ENCODE measurements at places on chromosomes 16 and 17. TPM values are rescaled to one million over a fixed set of nuclear protein-coding genes. Genes with fewer than 3 reads are reported as not detected.

- DNase-seq: no peak
Measured at GRCh38 chr16:87966685-87967185, 15.5 kb downstream of the BANP start.

DNA sequence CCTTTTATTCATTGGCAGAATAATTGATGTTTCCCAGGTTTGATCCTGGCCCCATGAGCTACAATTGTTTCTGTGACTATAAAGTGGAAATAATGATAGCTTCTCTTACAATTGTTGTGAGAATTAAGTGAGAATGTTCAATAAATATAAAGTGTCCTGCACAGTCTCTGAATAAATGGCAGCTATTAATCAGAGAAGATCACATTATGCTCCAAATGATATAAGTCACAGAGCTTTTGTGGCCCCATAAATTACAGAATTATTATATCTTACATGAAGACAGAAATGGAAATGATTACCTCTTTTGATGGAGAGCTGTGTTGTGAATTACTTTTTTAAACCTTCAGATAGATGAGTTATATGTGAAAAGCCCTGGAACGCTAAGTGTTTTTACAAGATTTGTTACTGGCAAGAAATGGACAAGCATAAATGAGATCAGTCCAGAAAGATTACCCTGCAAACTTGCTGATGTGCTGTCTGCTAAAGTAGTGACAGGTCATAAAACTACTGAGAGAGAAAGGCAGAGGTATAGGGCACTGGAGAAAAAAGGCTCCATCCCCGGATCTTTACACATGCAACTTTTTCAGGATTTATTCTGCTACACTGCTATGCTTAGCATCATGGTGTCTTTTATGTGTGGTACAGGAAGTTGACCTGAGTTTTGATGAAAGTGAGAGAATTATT, 750.9 kb upstream of the GOT2 start:
- no peak for DNase-seq

- peak; percentile 28 for DNase-seq
Measured at GRCh38 chr17:79049821-79050220, 24.8 kb upstream of the ENGASE start.

- no peak for DNase-seq
Measured at GRCh38 chr17:76442341-76443338, 10.3 kb downstream of the UBE2O start.

DNA sequence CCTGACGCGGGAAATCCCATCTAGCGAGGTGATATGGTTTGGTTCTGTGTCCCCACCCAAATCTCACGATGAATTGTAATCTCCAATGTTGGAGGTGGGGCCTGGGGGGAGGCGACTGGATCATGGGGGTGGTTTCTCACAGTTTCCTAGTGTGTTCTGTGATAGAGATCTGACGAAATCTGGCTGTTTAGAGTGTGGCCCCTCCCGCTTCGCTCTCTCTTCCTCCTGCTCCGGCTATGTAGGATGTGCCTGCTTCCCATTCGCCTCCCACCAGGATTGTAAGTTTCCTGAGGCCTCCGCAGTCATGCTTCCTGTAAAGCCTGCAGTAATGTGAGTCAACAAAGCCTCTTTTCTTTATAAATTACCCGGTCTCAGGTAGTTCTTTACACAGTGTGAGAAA, 31.6 kb downstream of the IFT140 start:
- DNase-seq: no peak

- no peak for DNase-seq
Measured at GRCh38 chr16:51834133-51834532, 683.1 kb upstream of the SALL1 start.

DNA sequence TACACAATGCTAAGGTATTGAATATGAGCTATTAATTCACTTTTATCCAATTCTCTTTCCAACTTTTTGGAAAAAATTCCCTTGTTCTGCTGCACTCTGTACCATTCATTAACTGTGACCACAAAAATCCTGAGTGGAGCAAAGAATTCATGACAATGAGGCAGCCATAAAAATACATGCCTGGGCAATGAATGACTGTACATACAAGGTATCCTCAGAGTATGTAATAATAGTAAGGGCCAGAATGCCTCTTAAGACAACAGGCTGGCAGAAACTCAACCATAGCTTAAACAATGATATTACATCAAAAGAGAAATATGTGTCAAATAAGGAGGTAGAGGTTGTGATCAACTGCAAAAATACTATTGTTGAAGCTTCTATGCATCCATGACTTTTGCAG, 74.7 kb upstream of the CA10 start:
- DNase-seq: no peak

DNA sequence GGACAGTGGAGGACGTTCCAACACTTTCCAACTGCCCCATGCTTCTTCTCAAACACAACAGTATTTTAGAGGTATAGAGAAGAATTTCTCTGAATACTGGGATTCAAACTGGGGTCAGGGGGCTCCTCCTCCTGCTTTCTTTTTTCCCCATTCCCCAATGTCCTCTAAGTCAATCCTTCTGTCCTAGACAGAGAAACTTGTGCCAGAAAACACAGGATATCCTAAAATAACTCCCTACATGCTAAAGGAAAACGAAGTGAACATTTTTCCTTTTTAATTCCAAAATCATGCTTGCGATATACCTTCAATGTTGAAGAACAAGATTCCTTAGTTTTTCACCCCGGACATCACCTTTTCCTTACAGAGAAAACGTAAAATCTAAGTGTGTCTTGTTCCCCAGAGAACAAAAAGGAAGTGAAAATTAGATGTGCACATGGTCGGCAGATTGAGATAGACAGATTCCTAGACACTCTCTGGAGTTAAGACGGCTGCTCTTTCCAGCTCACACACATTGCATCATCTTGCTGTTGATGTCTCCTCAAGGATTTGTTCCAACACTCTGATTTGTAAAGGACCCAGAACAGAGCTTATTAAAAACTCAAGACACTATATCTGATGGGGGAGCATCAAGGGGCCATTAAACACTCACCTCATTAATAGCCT, 228.2 kb downstream of the GRIN2A start:
- DNase-seq: no peak

The HEATR9 gene
- total RNA-seq: not detected

DNA sequence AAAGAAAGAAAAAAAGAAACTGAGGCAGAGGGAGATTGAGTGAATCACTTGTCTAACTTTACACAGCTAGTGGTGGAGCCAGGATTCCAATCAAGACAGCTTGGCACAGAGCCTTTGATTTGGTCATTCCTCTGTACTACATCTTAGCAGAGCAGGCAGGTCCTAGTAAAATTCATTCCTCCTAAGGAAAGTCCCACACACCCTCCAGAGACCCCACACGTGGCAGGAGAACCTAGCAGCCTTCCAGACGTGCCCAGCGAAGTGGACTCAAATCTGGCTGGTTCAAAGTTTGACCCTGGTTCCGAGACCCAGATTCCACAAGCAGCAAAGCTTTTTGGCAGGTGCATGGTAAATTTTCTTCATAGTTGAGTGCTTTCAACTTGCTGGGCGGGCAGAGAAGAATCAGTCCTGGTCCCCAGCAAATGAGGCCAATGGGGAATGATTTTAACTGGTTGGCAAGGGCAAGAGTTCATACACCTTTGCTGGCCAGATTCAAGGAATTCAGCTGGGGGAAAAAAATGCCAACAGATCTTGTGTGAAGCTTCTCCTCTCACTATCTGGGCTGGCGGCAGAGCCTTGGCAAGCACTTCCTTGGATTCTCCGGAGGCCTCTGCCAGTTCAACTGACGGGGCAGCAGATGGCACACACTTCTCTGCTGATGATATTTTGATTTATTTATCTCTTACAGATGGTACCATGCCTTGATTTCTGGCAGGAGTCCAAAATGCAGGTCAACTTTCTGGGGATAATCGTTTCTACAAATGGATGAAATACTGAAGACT, 82.4 kb downstream of the GSG1L start:
- DNase-seq: peak; percentile 38

The MMP25 gene
- 2.8 TPM for total RNA-seq

GRCh38 chr17:57803021-57803420, 46.8 kb downstream of the MRPS23 start:
- no peak for DNase-seq

DNA sequence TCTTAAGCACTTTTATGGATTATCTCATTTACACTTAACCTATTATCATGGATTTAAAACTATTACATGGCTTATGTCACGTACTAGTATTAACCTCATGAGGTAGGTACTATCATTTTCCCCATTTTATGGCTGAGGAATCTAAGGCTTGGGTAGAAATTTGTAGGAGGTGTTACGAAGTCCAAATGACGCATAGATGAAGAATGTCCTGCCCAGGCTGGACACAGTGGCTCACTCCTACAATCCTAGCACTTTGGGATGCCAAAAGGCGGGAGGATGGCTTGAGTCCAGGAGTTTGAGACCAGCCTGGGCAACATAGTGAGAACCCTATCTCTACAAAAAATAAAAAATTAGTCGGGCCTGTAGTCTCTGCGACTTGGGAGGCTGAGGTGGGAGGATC, 4.8 kb upstream of the C1QL1 start:
- no peak for DNase-seq

- no peak for DNase-seq
Measured at GRCh38 chr16:27498916-27499658, 50.6 kb downstream of the GTF3C1 start.

The PERCC1 gene
- total RNA-seq: 0.27 TPM

- DNase-seq: no peak
Measured at GRCh38 chr16:83727018-83727417, 80.8 kb upstream of the HSBP1 start.

The SNF8 gene
- 109 TPM for total RNA-seq

DNA sequence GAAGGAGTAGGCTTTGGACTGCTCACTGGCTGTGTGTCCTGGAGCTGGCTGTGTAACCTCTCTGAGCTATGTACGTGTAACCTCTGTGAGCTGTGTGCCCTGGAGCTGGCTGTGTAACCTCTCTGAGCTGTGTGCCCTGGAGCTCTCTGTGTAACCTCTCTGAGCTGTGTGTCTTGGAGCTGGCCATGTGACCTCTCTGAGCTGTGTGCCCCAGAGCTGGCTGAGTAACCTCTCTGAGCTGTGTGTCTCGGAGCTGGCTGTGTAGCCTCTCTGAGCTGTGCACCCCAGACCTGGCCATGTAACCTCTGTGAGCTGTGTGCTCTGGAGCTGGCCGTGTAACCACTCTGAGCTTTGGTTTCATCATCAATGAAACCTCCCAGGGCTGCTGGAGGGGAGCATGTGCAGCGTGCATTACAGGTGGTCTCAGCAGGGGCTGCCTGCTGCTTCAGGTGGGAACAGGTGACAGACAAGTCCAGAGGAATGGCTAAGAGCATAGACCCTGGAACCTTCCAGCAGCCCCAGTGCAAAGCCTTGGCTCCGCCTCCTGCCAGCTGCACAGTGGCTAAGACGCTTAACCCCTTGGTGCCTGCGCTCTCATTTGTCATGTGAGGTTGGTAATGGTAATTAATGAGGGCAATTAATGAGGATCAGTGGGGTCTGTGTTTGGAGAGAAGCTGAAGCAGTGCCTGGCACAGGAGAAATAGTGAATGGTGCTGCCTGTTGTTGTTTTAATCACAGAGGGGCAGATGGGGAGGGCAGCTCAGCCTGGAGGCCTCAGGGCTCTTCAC, 86.7 kb downstream of the KATNIP start:
- no peak for DNase-seq

The ACE gene
- total RNA-seq: 5.6 TPM

The EVI2B gene
- 4.4 TPM for total RNA-seq

The KRT40 gene
- total RNA-seq: not detected

DNA sequence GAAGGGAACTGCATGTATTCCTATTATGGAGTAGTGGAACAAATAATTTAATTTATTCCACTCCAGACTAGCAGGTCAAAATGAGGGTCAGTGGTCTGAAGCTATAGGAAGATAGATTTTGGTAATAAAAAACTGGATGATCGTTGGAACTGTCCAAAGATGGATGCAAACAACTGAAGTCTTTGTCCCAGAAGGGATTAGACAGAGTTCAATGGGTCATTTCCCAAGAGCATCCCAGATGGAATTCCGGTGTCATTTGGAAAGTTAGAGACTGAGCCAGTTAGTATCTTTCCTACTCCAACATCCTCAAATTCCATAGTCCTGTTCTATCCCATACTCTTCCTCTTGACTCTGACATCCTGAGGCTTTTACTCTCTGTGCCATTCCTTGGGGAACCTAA, 22.8 kb upstream of the TOX3 start:
- DNase-seq: no peak

The TNFRSF17 gene
- not detected for total RNA-seq

- no peak for DNase-seq
Measured at GRCh38 chr16:50153596-50154419, 702 bp downstream of the TENT4B start.

The MYH13 gene
- not detected for total RNA-seq

DNA sequence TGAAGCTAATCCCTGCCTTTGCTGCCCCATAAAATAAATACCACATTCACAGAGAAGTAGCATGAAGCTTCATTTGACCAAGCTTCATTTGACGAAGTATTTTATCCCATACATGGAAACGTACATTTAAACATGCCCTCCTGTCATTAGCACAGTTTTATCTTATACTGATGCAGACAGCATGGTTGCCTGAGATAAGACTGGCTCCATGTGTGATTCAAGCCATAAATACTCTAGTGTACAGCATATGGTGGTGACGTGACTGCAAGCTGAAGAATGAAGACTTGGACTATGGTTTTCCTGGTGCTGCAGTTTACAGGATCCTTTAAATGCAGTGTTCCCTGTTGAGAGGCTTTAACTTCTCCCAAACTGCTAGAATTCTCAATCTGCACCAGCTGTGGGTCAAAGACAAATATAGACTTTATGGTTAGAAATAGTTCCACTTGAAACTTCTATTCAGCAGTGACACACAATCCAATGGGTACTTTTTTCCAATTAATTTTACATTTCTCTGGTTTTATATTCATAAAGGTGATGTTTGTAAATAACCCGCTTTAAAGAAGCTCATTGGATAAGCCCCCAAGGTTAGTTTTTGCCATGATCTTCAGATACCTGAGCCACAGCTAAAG, 64.9 kb downstream of the CYB561 start:
- DNase-seq: no peak

The RAD51C gene
- total RNA-seq: 39.4 TPM

GRCh38 chr17:51059781-51060180, 60.9 kb downstream of the SPAG9 start:
- DNase-seq: no peak

The SPIRE2 gene
- 0.77 TPM for total RNA-seq

DNA sequence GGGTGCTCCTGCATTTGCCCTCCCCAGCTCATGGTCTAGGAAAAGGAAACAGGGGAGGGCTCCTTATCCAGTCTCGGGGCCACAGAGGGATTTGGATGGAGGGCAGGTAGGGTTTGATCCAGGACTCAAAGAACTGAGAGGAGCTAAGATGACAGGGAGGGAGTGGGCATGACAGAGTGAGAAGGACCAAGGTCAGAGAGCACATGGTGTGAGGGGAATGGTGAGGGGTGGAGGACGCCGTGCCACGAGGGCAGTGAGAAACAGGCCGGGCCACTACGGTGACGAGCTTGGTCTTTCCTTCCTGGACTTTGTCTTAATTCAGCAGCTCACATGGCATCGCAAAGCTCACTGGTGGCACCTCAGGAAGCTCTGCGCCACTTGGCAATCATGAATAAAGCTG, 35.2 kb downstream of the IRF8 start:
- DNase-seq: no peak
